NCI-H524 treated with DMSO at 0.1 percent for 48 hours (cell line): ENCODE measurements at places on chromosomes 16 and 17.

- peak; percentile 94 for DNase-seq
Observed at GRCh38 chr17:72863526-72864211, 228.8 kb downstream of the SLC39A11 start.

DNA sequence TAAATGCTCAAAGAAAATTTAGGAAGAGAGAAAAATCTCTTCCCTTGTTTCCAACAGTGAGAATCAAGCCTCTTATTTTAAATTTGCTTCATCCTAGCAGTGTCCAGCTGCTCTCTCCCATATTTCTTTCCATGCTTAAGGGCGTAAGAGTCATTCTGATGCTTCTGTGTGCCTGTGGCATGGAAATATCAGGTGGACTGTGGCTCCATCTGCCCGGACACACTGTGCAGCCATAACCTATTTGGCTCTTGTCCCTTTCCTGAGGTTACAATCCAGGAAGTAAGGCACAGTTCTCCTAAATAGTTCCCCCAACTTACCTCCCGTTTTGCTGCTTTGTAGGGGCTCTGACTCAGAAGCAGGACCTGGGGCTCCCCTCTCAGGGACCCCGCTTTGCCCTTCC lies 6.3 kb upstream of the KRT222 start:
- no peak for DNase-seq

GRCh38 chr16:72898216-72898825 lies 149.6 kb downstream of the ZFHX3 start:
- no peak for DNase-seq

- DNase-seq, result no peak
Observed at GRCh38 chr16:47599512-47599911, 138.4 kb downstream of the PHKB start.

GRCh38 chr17:65389949-65390348 lies 171.5 kb downstream of the AXIN2 start:
- no peak for DNase-seq

GRCh38 chr17:5344914-5345313 lies 62.8 kb downstream of the RABEP1 start:
- DNase-seq, result no peak

DNA sequence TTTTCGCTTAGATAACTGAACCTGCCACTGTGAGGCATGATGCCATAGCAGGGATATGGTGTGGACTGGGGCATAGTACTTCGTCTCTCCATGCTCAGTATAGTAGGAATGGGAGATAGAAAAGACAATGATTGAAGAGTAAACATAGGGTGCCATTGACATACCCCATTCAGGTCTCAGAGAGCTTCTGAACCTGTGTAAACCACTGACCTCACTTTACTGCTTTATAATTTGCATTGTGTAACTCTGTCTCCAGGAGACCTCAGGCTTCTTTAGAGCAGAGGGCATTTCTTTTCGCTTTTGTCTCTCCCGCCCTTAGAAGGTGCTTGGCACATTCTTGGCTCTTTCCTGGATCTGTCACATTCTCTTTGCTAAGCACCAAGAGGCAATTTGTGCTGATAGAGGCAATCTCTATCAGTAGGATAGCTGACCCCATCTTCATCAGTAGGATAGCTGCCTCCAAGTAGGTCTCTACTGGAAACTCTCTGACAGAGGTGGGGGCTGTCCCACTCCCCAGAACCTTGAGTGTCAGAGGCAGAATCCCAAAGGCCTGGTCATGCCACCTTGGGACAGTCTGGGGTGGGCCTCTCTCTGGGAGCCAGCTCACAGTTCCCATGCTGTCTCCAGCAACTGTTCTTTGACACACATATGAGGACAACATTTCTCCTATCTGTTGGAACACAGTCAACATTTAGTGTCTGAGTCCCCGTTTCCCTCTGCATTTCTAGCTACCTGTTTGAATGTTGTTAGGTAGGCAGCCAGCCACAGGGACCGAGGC lies 181.9 kb downstream of the UTP18 start:
- no peak for DNase-seq

DNA sequence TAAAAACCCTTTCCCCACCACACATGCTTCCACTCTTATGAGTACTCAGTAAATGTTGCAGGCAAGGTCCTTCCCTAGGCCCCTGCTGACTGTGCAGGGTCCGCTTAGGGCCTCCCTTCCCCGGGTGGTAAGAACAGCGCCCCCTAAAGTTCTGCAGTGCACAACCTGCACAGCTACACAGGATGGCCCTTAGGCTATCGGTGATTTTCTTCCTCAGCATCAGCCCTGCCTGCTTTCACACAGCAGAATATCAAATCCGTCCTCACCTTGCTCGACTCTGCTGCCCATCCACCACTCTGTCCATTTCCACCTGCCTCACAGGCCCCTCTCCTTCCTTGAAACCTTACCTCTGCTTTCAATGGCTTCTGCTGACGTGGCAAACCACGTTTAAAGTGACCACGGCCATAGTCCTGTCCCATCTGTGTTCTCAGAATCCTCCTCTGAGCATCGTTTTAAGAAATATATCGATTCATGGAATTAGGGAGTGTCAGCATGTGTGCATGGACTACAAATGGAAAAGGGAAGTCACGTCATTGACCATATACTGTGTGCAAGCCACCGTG lies 51.4 kb upstream of the TMEM132E start:
- DNase-seq, result no peak

DNA sequence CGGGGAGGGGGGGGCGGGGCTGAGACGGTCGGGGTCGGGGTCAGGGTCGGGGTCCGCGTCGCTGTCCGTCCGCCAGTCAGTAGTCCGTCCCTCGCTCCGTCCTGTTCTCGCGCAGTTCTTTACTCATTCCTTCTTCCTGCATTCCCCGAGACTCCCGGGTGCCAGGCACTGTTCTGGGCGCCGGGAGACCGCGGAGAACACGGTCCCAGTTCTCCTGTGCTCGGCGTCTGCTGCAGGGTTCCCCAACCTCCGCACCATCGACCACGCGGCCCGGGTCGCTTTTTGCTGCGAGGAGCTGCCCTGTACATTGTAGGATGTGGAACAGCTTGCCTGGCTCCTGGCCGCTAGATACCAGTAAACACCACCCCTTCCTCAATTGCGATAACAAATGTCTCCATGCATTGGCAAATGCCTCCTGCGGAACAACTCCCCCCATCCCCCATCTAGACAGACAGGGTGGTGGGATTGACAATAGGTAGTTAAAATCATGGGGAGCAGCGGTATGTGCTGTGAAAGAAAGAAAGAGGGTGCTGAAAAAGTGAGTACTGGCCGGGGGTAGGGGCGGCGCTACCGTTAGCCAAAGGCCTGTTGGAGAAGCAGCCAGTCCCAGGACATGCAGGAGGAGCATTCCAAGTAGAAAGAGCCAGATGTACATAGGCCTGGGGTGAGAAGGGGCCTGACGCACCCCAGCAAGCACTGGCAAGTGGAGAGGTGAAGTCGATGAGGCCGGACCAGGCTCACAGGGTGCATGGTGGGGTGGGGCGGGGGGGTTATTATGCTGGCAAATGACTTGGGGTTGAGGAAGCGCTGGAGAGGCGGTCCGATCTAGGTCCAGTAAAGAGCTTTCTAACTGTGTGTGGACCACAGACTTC lies 631 bp downstream of the TRAF7 start:
- no peak for DNase-seq

DNA sequence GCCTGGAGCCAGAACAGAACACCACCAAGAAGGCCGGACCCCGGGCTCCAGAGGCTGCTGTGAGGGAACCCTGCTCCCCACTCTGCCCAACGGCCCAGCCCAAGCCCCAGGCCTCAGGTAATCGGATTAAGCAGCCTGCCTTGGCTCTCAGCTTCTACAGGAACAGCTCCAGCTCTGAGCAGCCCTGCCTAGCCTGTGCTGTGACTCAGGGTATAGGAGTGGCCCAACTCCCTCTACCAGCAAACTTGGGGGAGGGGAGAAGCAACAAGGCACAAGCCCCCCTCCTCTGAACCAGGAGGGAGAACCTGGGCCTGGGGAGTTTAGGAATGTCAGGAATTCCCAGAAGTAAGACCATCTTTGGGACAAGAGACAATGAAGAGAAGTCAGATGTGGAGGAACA lies 849 bp upstream of the SOX15 start:
- DNase-seq, result no peak

DNA sequence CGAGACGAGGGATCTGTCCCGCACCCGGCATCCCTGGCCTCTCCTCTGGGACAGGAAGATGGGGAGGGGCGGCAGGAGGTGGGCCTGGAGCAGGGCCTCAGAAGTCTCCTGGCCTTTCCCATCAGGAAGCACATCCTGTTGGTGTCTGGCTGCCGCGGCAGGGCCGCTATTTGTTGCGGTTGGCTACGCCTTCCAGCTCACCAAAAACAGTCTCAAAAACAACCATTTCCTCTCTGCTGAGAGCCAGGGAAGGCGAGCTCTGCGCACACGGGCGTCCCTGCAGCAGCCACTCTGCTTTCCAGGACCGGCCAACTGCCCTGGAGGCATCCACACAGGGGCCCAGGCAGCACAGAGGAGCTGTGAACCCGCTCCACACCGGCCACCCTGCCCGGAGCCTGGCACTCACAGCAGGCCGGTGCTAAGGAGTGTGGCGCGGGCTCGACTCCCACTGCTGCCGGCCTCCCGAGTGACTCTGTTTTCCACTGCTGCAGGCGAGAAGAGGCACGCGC lies at the start of gene TMEM204:
TMEM204 (plus strand) TSS at position 224 of the 509 bp plus-strand sequence. CDS start 610 bp downstream, outside the sequence.
- no peak for DNase-seq

- no peak for DNase-seq
Observed at GRCh38 chr17:51748749-51749604, 409.5 kb downstream of the CA10 start.
